ENCODE measurements at places on chromosomes 5 and 9.

GRCh38 chr5:8784692-8785091 is 761.2 kb downstream of the SEMA5A start:
- H3K36me3 ChIP-seq, result no peaks in the 10 kb centered on the region
- H3K4me1 ChIP-seq, result no peaks in the 10 kb centered on the region
- no peaks in the 10 kb centered on the region for H3K27me3 ChIP-seq
- no peak overlapping the region for H3K4me3 ChIP-seq
- no peak for DNase-seq
- no peak overlapping the region for H3K27ac ChIP-seq

DNA sequence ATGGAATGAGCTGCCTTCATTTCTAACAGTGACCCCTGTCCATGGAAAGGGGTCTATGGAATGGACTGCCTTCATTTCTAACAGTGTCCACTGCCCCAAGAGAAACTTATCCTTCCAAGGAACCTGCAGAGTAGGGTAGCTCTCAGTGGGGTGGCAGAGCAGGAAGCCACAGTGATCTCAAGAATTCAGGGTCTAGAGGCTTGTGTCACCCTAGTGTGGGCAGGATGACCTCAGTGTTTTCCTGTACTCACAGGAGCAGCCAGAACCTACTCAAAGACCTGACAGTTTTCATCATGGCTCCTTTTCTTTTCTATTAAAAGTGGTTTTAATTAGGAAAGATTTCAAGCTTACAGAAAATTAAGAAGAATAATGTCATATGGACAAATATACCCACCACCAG is 27.5 kb downstream of the SEC61B start:
- peaks cover 2% of the 10 kb centered on the region for H3K27me3 ChIP-seq
- no peak overlapping the region for H3K4me3 ChIP-seq
- peaks cover 44% of the 10 kb centered on the region for H3K4me1 ChIP-seq

DNA sequence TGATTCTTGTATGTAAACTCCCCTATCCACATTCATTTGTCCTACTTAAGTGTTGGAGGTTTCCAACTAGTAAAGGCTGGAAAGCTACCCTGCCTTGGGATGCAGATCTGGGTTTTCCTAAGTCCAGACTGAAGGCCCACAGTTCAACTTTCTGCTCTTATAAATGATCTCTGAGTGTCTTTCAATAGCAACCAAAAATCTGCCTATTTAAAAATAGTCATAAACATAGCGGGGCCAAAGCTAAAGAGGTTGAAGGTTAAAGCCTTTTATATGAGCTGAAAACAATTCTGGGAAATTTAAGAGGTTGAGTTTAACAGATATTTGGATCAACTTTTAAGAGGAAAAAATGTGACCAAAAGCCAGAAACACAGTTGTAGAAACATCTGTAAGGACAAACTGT is 87.2 kb downstream of the NTRK2 start:
- no peaks in the 10 kb centered on the region for H3K36me3 ChIP-seq
- no peak for DNase-seq
- H3K4me1 ChIP-seq, result peaks cover 14% of the 10 kb centered on the region
- H3K27ac ChIP-seq, result no peak overlapping the region
- H3K27me3 ChIP-seq, result peaks cover 2% of the 10 kb centered on the region
- no peak overlapping the region for H3K4me3 ChIP-seq

DNA sequence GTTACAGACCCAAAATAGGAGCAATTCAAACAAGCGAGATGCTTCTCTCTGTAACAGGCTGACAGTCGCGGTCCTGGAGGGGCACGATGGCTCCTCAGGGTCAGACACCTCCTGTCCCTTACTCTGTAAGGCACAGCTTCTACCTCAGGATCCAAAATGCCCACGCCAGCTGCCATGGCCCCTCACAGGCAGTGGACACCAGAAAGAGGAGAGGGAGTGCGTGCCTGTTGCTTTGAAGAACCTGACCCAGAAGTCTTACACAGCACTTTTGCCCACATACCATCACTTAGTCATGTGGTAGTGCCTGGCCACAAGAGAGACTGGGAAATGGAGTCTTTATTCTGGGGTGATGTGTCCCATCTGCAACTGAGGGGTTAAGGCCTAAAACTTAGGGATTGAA is 11.6 kb upstream of the ABL1 start:
- no peak for DNase-seq
- no peaks in the 10 kb centered on the region for H3K27me3 ChIP-seq
- peaks cover 4% of the 10 kb centered on the region for H3K36me3 ChIP-seq
- H3K4me3 ChIP-seq, result no peak overlapping the region

DNA sequence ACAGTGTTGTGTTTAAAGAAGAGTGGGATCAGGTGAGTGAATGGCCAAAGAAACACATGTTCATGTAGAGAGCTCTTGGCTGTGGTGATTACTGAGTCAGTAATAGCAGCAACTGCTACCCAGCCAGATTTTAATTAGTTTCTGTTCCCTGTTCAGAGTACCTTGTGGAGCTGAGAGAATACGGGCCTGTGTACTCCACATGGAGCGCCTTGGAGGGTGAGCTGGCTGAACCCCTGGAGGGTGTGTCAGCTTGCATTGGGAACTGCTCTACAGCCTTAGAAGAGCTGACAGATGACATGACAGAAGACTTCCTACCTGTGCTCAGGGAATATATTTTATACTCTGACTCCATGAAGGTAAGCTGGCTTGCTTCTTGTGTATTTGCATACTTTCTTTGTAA is 52.3 kb downstream of the SLC46A2 start:
- H3K4me3 ChIP-seq, result no peak overlapping the region
- no peaks in the 10 kb centered on the region for H3K27me3 ChIP-seq
- no peak overlapping the region for H3K27ac ChIP-seq
- no peaks in the 10 kb centered on the region for H3K4me1 ChIP-seq

DNA sequence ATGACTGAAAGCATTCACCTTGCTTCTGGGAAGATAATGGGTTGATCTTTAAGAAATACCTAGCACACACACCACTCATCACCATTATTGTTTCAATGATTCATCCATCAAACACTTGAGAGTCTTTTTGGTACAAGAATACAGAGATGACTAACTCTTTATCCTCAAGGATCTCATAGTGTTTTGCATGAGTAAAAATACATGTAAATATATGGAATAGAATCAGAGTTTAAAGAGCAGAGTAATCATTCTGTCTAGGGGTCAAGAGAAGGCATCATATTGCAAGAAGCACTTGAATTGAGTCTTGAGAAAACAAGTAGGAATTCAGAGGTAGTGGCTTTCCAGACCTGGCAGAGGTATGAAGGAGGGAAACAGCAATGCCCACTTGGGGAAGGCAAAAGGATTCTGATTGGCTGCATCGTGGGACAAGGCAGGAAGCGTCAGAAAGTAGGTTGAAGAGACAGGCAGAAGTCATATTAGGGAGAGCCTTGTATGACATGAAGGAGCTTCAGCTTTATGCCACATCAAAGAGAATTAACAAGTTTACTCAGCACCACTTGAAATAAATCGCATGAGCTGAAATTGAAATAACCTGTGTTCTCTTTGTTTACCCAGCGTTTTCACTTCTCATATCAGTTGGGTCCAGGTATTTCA is 542.5 kb downstream of the TLE1 start:
- peaks cover 2% of the 10 kb centered on the region for H3K4me1 ChIP-seq
- H3K4me3 ChIP-seq, result no peak overlapping the region
- H3K27me3 ChIP-seq, result no peaks in the 10 kb centered on the region
- no peak overlapping the region for H3K27ac ChIP-seq
- no peak for DNase-seq

DNA sequence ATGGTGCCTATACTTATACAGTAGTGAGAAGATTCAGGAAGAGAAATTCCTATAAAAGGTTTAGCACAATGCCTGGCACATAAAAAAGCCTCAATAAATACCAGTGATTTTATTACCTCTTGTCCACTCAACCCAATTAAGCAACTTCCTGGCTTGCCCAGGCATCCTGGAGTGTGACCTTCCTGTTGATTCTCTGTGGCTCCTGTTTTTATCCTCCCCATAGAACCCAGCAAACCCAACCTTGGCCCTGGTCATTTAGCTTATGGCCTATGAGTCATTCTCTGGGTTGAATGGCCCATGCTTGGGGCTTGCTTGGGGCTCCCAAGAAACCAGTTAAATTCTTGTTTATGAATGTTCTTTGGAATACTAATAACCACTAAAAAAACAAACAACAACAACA is 21.4 kb upstream of the SPARC start:
- no peak for DNase-seq
- H3K4me3 ChIP-seq, result no peak overlapping the region
- peaks cover 7% of the 10 kb centered on the region for H3K27me3 ChIP-seq

GRCh38 chr5:157902449-157903116 is 43.6 kb upstream of the CLINT1 start:
- no peak overlapping the region for H3K27ac ChIP-seq
- no peak overlapping the region for H3K4me3 ChIP-seq
- DNase-seq, result no peak
- no peaks in the 10 kb centered on the region for H3K36me3 ChIP-seq
- no peaks in the 10 kb centered on the region for H3K4me1 ChIP-seq
